KBM-7 (cell line): ENCODE measurements at places on chromosomes 1 and 21.

GRCh38 chr1:153271711-153272110 is 12.2 kb downstream of the LORICRIN start:
- no peak for DNase-seq

DNA sequence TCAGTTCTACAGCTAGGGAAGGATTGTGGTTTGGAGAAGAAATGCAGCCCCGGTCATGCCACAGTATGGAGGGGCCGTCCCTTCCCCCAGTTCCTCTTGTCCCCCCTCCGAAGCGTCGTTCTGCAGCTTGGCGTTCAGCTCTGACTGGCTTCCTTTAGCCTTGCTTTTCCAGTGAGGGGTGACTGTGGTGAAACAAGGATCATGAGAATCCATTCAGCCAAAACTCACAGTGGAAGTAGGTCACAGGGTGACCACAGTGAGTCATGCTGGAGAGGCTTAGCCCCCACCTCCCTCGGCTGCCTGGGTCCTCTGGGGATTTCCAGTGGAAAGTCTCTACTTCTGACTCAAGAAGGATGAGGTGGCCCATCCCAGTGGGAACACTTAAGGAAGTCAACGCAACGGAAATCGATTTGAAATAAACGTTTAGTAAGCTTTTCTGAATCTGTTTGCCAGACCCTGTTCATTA is 37.3 kb upstream of the COL6A2 start:
- peak; percentile 51 for DNase-seq

DNA sequence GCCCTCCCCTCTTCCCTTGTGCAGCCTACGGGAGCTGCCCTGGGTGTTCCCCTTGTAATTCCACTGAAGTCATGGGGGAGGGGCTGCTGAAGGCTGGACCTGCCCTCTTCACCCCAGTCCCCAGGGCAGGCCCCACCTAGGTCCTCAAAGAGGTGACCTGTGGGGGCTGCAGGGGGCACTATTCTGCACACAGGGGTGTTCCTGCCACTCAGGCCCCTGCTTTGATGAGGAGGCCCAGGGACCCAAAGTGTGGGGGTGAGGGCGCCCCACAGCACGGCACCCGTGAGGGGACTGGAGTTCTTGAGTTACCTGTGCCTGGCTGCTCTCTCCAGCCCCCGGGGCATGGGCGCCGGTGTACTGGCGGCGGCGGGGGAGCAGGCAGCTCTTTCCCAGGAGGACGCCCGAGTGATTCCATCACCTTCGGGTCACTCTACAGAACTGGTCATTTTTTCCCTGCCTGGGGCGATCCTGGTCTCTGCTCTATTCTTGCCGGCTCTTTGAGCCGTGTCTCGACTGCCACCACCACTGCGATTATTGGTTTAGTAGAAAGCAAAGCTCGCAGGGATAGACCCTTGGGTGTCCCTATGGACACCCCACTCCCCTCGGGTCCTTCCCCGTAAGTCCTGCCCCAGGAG is 6.9 kb upstream of the PRDM16 start:
- DNase-seq = no peak

- no peak for DNase-seq
These were observed 39.4 kb downstream of the KCNJ15 start for GRCh38 chr21:38295997-38296764.

DNA sequence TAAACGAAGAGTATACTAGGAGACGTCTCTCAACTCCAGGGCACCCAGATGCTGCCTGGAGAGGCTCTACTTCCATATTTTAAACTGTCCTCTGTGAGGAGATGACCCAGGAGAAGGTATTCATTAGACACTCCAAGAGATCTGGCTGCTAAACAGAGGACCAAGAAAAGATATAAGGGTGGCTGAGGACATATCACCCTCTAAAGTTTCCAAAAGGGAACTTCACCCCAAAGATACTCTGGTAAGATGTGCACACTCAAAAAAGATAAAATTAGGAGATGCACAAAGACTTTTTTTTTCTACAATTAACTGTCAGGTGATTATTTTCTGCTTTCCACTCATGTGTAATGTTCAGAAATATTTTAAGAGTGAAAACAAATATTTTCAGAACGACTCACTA is 1.4 kb downstream of the ZNF670 start:
- DNase-seq = peak; percentile 30

GRCh38 chr1:197916500-197916983 is 630 bp upstream of the LHX9 start:
- peak; percentile 40 for DNase-seq

- peak; percentile 79 for DNase-seq
These were observed 3.8 kb downstream of the AGO1 start for GRCh38 chr1:35886577-35887431.

GRCh38 chr21:34889320-34889675 is 159.8 kb downstream of the RUNX1 start:
- peak; percentile 59 for DNase-seq

DNA sequence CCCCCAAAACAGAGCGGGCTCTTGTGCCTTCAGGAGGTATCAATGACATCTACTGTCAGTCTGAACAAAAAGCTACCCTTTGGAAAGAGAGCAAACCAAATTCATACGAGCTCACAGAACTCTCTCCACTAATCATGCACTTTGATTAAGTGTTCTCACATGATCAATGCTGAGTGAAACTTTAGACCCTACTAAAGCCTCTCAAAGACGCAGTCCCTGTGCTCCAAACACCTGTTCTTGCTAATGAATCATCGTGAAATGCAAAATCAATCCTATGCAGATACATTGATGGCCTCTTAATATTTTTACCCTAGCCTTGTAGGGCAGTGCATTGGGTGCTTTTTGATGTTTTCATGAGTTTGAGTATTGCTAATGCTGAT is 113.4 kb downstream of the ZBTB18 start:
- no peak for DNase-seq

GRCh38 chr1:148158341-148159003 is 6.4 kb upstream of the NBPF11 start:
- no peak for DNase-seq

DNA sequence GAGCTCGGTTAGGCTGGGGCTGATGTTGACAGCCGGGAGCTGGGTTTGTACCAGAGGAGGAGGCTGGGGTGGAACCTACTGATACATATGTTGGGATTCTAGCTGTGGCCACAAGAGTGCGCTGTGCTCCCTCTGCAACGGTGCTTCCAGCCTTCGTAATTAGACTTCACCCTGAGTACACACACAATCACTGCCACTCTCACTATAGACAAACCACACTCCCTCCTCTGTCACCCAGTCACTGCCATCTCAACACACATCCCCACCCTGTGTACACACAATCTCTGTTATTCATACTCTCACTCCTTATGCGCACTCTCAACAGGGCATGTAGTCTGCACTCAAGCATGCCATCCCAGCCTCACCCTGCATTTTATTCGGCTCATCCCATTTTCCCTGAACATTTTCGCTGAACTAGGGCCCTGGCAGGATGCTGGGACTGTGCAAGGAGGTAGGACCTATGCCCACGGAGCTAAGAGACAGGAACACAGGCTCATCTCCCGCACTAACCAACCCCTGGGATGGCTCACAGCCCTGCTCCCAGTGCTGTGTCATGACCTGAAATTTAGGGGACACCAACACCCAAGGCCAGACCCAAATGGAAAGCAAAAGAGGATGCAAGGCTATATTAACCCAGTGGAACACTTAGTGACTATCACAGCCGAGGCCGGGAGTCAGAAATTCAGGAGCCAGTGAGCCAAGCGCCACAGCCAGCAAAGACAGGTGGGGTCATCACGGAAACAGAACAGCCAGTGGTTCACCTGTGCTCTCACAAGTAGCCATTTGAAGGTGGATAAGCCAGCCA is 5.7 kb downstream of the GJB3 start:
- DNase-seq = peak; percentile 69

GRCh38 chr21:37195059-37195458 is 72.1 kb downstream of the VPS26C start:
- no peak for DNase-seq

DNA sequence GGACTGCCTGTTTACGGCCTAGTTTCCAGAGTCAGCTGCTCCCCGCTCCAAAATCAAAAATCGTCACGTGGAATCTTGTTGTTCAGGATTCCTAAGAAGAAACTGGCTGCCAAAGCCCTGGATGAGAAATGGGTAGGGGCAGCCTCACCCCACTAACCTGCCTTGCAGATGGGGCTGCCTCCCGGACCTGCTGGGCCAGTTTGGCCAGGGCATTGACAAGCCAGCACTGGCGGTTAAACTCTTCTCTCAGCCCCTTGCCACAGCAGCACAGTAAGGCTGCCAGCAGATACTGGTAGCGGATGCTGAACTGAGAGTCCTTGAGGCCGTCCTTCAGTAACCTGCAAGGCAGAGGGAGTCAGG is 31.6 kb upstream of the PPP1R15B start:
- no peak for DNase-seq

DNA sequence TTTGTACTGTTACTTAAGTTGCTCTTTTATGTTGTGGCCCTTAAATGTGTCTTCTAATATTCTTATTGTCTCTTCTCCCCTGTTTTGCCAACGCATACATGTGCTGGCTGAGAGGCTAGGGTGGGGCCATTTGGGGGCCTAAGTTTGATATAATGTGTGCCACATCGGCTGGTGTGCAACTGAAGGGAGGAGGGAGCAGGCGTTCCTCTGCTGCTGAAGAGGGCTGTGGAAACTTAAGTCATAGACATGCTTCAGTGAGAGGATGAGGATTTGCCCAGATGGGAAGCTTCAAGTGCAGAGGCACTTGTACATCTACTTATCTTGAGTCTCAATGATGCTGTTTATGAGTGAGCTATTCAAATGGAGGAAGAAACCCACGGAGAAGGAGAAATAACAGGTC is 630.6 kb downstream of the LMO4 start:
- DNase-seq = no peak

DNA sequence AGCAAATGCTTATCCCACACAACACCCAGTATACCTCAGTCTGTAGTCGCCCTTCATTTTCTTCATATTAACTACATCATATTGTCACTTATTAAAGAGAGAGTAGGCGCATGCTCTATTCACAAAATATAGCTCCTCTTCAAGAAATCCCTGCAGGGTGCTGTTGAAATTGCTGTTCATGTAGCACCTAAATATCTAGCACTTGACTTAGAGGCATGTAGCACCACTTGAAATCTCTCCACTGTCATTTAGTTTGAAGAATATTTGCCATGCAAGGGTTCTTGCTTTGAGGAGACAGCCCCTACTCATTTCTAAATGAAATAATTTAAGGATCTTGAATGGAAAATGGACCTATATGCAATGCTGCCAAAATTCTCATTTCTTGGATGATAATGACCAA is 20.9 kb upstream of the LRRC8B start:
- no peak for DNase-seq

- peak; percentile 28 for DNase-seq
These were observed 3.0 kb downstream of the USP1 start for GRCh38 chr1:62439652-62440371.

- peak; percentile 58 for DNase-seq
These were observed 1.3 kb upstream of the LAPTM5 start for GRCh38 chr1:30758785-30759380.

DNA sequence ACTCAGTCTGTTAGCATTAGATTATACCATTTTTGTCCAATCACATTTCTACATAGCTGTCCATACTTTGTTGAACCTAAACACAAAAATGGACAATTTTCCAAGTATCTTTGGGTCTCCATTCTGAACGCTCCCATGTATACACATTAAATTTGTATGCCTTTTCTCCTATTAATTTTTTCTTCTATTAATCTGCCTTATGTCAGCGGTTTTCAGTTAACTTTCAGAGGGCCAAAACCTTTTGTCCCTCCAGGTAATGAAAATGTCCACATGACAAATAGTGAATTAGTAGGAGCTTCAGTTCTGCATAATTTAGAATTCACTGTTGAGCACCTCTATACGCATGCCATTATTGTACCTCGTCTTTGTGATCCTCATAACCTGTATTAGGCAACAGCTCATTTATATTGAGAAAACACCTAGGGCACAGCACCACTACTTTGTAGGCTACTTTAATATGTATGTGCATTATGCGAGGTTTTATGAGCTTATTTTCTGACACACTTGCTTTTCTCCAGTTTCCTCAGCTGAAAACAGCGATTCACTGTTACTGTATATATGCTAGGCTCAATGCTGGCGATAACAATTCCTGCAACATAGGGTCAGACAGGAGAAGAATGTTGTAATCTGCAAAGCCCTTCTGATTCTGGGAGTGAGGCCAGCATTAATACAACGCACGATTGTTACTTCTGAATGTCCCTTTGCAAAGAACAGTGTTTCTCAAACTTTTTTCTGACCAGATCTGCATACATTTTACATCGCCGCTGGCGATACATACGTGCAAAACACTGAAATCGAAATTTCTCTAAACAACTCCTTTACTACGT is 1.1 kb upstream of the ABCD3 start:
- no peak for DNase-seq

GRCh38 chr21:10641107-10641506 is 119.7 kb downstream of the TPTE start:
- DNase-seq = no peak

DNA sequence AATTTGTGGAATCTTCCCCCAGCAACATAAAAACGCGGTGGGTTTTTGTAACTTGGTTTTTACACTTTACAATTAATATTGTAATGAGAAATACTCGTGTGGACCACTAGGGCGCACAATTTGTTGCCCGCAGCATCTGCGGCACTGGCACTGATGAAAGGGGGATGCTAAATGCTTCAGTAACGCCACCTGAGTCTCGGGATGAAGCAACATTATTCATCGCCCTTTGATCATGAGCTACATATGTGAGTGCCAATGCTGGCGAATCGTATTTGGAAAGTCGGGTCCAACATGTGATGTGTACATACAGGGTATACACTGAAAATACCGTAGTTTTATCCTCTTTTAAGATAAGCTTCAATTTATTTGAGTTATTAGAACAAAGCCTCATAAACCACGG is 34.2 kb upstream of the COX20 start:
- DNase-seq = peak; percentile 43

DNA sequence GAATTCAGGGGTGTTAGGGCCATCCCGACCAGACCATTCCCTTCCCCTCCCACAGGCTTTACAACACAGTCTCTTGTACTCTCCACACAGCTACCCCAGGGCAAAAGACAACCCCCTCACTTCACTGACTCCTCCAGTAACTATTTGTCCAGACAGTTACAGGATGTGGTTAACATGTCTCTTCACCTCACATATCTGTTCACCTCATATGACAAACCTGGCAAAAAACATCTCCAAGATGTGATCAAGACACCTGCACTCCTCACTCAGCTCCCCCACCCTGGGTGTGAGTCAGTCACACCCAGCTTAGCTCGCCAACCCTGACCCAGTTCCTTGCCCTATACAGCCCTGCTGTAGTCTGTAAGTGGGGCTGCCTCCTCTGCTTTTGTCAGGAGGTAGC is 490.5 kb upstream of the CHRM3 start:
- no peak for DNase-seq

DNA sequence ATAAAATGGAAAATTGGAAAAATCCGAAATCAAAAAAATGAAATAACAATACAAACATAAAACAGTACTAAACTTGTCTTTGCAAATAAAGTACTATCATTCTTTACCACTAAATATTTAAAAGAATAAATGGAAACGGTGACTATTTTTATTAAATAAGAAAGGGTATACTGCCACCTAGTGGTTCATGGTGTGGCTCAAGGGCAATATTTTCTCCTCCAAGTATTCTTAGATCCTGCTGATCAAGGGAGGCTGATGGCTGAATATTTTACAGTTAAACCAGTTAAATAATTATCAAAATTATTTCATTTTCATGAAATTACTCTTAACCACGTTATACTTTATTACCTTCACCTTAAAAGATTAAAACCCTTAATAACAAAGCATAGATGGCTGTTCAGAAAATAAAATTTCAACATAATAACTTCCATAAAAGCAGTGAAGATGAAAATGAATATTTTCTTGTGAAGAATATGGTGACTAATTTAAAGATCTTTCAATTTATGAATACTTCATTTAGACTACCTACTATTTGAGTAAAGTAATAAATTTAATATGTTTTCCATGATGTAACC is 1793.9 kb downstream of the NCAM2 start:
- DNase-seq = peak; percentile 58
